ENCODE measurements at places on chromosomes 2 and 18. TPM values are rescaled to one million over a fixed set of nuclear protein-coding genes. Genes with fewer than 3 reads are reported as not detected.

Gene MAPK4
- total RNA-seq: not detected

Gene CCDC121
- 2.0 TPM for total RNA-seq

Gene ST3GAL5
- total RNA-seq: 3.0 TPM

Gene WIPF1
- total RNA-seq: 16.2 TPM

Gene TNFRSF11A
- 49.1 TPM for total RNA-seq

Gene SLC30A3
- total RNA-seq: 21.2 TPM

Gene RAB17
- total RNA-seq: 11.9 TPM

Gene CCDC93
- total RNA-seq: 26.9 TPM

Gene KIF1A
- under 0.01 TPM for total RNA-seq

Gene ASIC4
- total RNA-seq: not detected

Gene SMAD7
- total RNA-seq: 10.1 TPM

Gene TTC32
- total RNA-seq: 9.7 TPM

Gene ZNF385B
- not detected for total RNA-seq

Gene EPG5
- total RNA-seq: 9.4 TPM

Gene ADAM23
- total RNA-seq: 0.22 TPM

Gene DSG1
- total RNA-seq: not detected

Gene C2orf92
- total RNA-seq: 2.3 TPM

Gene MZT2B
- 281 TPM for total RNA-seq

Gene NRBP1
- total RNA-seq: 94.3 TPM

Gene CPLX4
- not detected for total RNA-seq

Gene PAIP2B
- total RNA-seq: 2.0 TPM

Gene DSG4
- not detected for total RNA-seq

Gene RAD51AP2
- total RNA-seq: not detected

Gene PRKAG3
- not detected for total RNA-seq

Gene COL4A3
- not detected for total RNA-seq

Gene FBXO11
- 119 TPM for total RNA-seq

Gene IL1R2
- total RNA-seq: 0.33 TPM

Gene NFE2L2
- total RNA-seq: 47.2 TPM

Gene APCDD1
- total RNA-seq: not detected

Gene EPB41L3
- total RNA-seq: 49.1 TPM

Gene BMP10
- total RNA-seq: not detected

Gene GALNT3
- total RNA-seq: 0.11 TPM

Gene DCC
- under 0.01 TPM for total RNA-seq

Gene IL1RN
- total RNA-seq: not detected

Gene SNTG2
- total RNA-seq: 0.26 TPM

Gene GNLY
- total RNA-seq: not detected
